ENCODE measurements at places on chromosomes 2 and 18.

DNA sequence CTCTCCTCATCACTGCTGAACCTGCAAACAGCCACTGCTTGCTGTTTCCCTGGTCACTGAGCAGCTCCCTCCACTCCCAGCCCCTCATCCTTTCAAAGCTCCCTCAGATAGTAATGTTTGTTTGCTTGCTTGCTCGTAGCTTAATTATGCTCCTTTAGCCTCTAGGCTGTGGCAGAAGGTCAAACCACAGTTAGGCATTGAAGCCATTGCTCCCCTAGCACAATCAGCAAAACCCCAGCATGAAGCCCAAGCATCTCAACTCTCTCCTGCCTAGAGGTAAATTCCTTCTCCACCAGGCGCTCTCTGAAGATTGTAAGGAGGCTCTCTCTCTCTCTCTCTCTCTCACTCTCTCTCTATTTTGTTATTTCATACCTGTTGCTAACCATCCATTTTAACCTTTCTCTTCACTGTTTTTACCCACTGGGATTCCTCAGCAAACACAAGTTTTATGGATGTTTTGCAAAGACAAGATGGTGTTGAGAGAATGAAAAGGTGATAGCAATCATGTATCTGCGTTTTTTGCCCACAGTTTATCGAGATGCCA lies 135.9 kb upstream of the HNRNPA3 start:
- no peak for DNase-seq

DNA sequence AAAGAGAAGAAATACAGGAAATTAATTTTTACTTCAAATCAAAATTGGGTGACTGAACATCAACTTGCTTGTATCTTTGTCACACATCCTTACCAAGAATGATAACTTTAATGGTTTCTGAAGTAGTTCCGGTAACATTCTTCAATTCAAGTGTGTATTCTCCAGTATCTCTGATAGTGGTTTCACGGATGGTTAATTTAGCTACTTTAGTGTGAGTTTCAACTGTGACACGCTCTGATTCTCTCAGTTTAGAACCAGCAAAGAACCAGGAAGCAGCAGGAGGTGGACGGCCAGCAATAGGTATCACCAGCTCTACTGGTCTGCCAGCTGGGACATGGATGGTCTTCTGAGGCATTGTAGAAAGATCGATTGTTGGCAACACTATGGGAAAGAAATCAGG lies 62.3 kb downstream of the PLEKHA3 start:
- DNase-seq = no peak

- DNase-seq = no peak
Observed at GRCh38 chr18:27862041-27862682, 314.8 kb downstream of the CDH2 start.

GRCh38 chr2:23698116-23698693 lies 228.7 kb downstream of the ATAD2B start:
- DNase-seq = peak; percentile 19

DNA sequence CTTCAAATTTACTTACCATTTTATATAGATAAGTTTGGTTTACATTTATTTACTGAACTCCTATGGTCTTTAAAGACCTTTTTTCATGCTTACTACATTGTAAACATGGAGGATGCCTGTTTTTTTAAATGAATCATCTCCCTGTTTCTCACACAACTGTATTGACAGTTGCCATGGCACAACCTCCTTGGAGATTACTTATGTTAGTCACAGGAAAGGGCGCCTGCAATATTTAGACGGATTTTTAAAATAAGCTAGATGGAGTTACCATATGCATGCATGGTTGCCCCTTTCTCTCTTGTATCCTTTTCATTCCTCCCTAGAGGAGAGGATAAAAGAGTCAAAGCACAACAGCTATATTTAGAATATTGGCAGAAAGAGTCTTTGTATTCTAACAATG lies 34.8 kb upstream of the CCDC102B start:
- no peak for DNase-seq
